ENCODE measurements at places on chromosomes 16 and 17.

- no peak for DNase-seq
Observed at GRCh38 chr17:2253768-2254406, 49.7 kb downstream of the SMG6 start.

- no peak for DNase-seq
Observed at GRCh38 chr16:379961-380761, 1.6 kb downstream of the PGAP6 start.

GRCh38 chr16:8656376-8656775 is 18.0 kb upstream of the ABAT start:
- no peak for DNase-seq

GRCh38 chr17:42389135-42389417 is 834 bp upstream of the STAT3 start:
- no peak for DNase-seq

GRCh38 chr16:58426966-58427365 is 34.7 kb downstream of the GINS3 start:
- no peak for DNase-seq

GRCh38 chr17:80846932-80847331 is 144.7 kb upstream of the CHMP6 start:
- no peak for DNase-seq

DNA sequence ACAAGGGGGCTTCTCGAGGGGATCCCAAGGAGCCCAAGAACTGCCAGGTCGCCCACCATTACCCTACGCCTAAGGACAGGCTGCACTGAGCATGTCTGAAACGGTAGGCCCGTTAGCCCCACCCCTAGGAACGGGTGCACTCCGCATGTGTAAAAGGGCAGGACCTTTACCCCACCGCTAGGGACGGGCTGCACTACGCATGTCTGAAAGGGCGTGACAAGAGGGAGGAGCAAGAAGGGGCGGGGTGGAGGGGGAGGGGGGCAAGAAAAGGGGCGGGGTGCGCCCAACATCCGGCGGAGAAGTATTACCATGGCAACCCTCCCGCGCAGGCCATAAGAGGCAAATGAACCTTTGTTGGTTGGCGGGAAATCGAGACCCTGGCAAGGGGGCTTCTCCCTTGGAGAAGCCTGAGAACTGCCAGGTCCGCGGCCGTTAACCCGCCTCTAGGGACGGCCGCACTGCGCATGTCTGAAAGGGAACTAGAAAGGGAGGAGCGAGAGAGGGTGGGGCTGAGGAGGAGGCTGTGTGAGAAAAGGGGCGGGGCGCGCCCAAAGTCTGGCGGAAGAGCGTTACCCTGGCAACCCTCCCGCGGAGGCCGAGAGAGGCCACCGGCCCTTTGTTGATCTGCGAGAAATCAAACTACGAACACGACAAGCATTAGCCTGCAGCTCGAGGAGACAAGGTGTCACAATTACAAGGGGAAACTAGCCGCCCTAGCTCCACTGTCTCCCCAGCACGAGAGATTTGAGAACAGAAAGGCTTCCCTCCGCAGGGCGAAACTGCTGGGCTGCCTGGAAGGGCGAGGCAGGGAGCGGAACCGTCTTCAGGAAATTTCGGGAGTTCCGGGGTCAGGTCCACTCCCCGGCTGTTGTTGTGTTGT is 2046.8 kb downstream of the TP53TG3F start:
- no peak for DNase-seq

DNA sequence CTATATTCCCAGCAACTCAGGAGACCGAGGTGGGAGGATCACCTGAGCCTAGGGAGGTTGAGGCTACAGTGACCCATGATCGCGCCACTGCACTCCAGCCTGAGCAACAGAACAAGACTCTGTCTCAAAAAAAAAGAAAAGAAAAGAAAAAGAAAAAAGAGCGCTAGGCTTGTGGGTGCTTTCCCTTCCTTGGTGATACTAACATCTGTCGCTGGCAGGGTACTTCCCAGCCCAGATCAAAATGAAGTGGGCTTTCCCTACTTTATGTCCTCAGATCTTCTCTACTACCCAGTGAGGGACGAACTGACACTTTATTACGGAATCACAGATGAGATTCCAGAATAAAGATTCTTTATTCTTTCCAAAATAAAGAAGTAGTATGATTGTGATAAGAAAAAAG is 103.8 kb upstream of the NOL11 start:
- DNase-seq: no peak

DNA sequence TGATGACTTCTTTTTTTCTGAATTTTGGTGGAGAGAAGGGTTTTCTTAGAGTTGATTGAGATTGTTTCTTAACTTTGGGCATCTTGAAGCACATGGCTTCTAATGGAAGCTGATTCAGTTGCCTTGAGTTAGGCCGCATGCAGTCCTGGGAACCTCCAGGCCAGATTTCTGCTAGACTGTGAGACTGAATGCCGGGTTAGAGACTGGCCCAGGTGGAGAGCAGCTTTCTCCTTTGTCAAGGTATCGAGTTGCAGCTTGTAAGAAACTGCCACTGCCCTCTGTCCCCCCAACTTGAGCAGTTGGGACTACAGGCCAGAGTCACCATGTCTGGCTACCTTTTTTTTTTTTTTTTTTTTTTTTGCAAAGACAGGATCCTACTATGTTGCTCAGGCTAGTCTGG is 77.6 kb downstream of the CLEC16A start:
- no peak for DNase-seq

DNA sequence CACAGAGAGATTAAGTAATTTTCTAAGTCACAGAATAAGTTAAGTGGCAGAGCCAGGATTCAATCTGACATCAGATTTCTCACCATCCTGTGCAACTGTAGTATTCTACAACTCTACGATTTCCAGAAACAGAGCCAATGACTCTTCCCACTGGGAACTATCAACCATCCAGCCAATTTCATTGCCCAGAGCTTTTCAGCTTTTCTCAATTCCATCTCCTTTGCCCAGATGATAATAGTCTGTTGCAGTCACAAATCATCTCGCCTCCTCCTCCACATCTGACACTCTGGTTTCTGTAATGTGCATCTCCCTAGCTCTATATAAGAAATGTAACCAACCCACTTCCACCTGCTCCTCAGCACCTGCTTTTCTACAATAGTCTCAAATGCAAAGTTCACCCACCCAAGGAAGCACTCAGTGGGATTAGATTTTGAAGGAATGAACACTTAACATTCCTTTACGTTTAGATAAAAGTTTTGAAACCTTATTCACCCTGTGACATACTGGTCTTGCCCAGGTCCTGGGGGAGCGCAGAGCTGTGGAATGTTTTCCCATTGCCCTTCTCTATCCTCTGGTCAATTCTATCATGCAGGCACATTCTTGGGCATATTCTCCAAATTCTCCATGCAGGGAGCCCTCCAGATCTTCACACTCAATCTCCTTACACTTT is 167.8 kb upstream of the ASIC2 start:
- DNase-seq: no peak

GRCh38 chr17:48202959-48203358 is 95.4 kb downstream of the SNX11 start:
- DNase-seq: no peak

- DNase-seq: no peak
Observed at GRCh38 chr17:69945698-69946185, 129.3 kb upstream of the KCNJ16 start.

- no peak for DNase-seq
Observed at GRCh38 chr16:29925105-29925756, 795 bp downstream of the KCTD13 start.

- DNase-seq: peak; percentile 70
Observed at GRCh38 chr16:26051063-26051462, 359.3 kb downstream of the HS3ST4 start.

DNA sequence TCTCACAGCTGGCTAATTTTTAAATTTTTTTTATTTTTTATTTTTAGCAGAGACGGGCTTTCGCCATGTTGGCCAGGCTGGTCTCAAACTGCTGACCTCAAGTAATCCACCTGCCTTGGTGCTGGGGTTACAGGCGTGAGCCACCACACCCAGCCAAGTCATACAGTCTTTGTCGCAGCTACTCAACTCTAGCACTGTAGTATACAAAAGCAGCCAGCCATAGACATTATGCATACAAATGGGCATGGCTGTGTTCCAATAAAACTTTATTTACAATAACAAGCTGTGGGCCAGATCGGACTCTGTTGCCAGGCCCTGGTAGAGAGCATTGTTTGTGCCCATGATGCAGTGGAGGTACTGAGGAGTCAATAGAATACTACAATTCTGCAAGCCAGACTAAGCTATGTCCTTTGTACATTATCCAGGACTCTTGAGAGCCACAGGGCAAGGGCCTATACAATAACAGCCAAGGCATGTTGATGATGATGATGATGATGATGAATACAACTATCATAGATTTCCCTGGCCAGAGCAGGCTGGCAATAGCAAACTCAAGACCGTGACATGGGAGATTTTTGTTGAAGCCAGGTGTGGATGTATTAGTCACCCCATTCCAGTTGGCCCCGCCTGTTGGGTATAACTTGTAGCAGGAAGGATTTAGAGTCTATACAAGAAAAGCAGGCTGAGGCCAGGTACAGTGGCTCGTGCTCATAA is 101.8 kb downstream of the MYH11 start:
- DNase-seq: no peak

- DNase-seq: no peak
Observed at GRCh38 chr17:74677558-74678466, 34.9 kb downstream of the CD300LF start.

DNA sequence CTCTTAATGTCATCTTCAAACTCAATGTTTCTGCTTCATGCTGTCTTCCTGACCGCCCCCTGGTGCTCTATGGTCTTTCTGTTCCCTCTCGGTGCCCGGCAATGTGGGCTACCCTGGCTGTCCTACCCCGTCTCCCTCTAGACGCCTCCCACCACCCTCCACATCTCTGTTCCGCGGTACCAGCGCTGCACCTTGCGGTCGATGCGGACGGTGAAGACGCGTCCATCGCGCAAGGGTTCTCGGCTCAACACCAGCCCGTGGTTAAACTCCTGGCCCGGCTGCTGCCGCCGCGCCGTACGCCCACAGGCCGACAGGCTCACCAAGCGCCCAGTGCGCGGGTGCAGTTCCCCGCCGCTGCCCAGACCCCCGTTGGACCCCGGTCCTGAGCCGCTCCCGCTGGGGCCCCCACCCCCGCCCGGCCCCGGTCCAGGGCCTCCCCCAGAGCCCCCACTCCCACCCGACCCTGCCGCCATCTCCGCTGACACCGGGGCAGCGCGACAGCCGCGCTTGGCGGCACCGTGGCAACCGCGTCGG is at the start of gene NEURL4:
Gene NEURL4, minus strand, starts transcription at position 496 of the 534 bp plus-strand sequence. Its CDS starts 23 bp downstream, at position 473.
- DNase-seq: no peak

DNA sequence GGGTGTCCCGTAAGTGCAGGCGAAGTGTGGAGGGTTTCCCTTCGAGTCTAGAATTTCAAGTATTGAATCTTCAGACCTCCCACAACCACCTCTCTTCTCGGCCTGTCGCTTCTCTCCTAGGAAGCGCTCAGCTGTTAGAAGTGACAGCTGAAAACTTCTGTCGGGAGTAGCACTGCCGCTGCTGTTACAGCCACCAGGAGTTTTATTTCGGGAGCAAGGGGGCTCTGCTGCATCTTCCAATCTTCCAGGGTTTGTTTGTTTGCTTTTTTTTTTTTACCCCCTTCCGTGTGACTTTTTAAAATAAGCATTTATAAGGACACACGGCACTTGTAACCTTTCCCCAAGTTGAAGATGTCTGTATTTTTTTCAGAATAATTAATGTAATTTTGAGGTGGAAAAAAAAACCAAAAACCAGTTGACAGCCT is 767 bp downstream of the RPS6KB1 start:
- no peak for DNase-seq

DNA sequence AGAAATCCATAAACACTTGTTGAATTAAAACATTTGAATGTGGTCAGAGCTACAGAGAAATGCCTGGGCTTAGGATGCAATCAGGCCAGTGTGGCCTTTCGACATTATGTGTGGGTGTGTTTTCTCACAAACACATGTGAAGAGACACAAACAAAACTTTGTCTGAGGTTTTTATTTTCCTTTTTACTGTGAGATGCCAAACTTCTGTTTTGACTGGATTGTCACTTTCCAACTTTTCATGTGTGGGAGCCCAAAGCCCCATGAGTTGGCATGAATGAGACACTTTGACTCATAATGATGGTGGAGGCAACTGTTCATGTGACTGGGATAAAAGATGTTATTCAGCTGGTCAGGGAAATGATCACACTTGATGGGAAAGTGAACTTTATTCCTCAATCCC is 71.9 kb upstream of the GAS7 start:
- no peak for DNase-seq

- no peak for DNase-seq
Observed at GRCh38 chr17:82120148-82120547, 22.1 kb upstream of the FASN start.

GRCh38 chr17:38701504-38702165 is 3.4 kb upstream of the MLLT6 start:
- DNase-seq: no peak

- DNase-seq: no peak
Observed at GRCh38 chr17:11996722-11997146, 541 bp downstream of the ZNF18 start.

DNA sequence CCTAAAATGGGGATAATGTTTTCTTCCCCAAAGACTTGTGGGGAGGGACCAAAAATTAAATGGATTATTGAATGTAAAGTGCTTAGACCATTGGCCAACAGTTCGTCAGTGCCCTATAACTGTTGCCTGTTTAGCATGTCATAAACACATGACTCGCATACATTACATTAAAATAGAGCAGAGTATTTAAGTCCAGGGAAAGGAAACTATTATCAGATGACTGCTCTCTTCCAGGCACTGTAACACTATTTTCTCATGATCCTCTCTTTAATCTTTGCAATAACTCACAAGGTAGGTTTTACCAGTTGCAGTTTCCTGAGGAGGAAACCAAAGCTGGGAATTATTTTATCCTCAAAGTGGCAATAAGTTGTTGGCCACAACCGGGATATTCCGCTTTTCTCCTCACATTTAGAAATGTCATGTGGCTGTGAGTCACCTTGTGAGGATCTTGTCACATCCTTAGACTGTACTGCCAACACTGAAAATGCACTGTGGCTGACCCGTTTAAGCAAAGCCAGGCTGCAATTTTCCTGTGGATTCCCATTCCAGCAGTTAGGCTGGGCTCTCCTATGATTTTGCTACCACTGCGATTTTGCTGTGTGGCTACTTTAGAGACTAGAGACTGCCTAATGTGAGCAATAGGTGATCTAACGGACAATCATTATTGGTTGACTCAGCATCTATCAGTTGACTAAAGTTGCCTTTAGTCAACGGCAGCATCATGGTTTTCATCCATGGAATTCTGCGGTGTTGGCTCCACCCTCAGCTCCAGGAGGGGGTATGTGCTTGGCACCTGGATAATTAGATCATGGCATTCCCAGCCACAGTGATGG is 58.3 kb upstream of the DHX40 start:
- no peak for DNase-seq

- DNase-seq: no peak
Observed at GRCh38 chr17:43987131-43988021, 17.0 kb upstream of the NAGS start.

- no peak for DNase-seq
Observed at GRCh38 chr16:48076455-48077012, 79.3 kb downstream of the ABCC12 start.

GRCh38 chr16:4200000-4200780 is 41.7 kb downstream of the SRL start:
- no peak for DNase-seq

- no peak for DNase-seq
Observed at GRCh38 chr16:11094075-11094856, 149.9 kb downstream of the CLEC16A start.
